Stimulated activated CD8-positive, alpha-beta memory T cell treated with anti-CD3 and anti-CD28 coated beads, Interleukin-2, amount 100 ng/mL, for 1 hour (primary cell): ENCODE measurements at places on chromosomes 1 and 21.

DNA sequence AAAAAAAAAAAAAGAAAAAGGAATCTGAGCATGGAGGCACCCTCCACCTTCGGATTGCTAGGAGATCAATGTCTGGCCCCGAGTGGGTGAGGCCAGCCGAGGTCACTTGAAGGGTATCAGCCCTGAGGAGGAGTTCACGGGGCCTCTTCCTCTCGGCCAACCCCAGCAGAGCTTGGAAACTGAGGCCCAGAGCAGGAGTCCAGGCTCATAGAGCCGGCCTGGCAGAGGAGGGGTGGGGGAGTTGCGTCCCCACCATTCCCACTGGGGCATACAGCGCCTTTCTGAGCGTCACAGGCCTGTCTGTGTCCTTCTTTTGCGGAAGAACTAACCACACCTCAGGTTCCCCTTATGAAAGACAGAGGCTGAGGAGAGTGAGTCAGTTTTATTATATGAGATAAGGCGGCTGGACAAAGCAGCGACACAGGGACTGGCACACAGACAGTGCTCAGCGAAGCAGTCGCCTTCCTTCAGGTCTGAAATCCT, 17.1 kb upstream of the EPHA2 start:
- no peak for DNase-seq

DNA sequence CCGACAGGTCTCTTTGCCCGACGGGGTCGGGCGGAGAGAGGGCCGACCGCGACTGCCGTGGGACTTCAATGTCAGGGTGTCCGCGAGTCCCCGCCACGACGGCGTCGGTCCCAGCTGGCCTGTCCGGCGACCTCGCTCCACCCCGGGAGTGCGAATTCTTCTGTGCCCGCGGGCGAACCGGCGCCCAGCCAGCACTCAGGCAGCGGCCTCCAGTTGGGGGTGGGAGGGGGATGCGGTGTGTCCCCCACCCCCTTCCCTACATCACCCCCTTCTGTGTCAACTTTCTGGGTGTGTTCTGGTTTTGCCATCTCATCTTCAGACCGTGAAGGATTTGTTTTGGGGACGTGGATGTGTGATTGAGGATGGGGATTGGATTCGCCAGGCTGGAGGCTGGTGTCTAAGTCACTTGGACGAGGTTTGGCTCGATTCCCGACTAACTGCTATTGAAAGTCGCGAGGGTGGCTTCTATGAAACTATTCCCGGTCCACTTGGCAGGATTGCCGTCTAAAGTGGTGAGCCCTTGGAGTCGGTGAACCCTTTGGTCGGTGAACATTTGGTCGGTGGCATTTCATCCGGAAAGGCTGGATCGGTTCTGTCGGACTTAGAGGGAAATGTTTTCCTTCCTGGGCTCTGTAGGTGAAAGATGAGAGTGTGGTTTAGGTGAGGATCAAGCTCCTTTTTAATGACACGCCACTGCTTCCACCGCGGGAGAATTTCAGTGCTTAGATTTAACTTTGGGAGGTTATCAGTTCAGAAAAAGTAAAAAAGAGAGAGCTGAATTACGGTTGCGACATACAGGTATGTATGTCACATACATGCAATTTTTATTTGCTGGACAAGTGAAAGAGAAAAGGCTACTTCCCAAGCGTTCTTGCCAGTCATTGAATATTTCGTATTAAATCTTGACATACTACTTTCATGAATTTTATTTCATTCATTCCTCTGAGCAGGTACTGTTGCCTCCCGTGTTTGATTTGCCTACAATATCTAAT, 771 bp downstream of the ABCD3 start:
- DNase-seq = no peak

- no peak for DNase-seq
These were observed 981.7 kb upstream of the NCAM2 start for GRCh38 chr21:20016435-20017005.

GRCh38 chr1:192729500-192729899, 79.3 kb upstream of the RGS2 start:
- no peak for DNase-seq

GRCh38 chr1:26986658-26987057, 6.8 kb upstream of the TRNP1 start:
- no peak for DNase-seq

DNA sequence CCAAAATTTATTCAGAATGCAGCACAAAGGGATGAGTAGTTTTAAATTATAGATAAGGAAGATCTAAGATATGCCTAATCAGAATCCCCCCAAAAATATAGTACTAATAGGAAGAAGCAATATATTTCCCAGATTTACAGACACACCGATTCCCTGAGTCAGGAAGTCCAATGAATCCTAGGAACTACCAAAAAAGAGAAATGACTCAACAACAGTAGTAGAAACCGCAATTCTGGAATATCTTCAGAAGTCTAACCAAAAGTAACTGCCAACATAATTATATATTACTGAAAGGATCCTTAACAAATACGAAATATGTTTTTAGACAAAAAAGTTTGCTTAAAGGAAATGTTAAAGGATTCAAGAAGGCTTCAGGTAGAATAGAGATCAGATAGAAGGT, 10.3 kb downstream of the AHCTF1 start:
- DNase-seq = no peak
